ENCODE measurements at places on chromosomes 11 and 22.

DNA sequence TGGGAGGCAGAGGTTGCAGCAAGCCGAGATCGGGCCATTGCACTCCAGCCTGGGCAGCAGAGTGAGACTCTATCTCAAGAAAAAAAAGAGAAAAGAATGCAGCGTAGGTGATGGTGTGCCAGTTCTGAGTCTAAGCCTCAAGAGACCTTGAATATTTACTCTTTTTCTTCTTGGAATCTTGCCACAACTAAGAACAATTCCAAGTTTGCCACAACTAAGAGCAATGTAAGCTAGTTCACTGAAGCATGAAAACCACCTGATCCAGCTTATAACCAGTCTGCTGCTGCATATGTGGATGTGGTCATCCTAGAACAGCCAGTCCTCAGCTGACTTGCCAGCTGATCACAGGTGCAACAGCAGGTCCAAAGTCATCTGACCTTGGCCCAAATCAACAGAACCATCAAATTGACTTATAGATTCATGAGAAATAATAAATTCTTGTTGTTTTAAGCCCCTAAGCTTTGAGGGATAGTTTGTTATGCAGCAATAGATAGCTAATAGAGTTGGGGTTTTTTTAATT lies 25.4 kb upstream of the SEZ6L start:
- no peak for DNase-seq

GRCh38 chr11:116517584-116517983 lies 255.2 kb downstream of the BUD13 start:
- DNase-seq, result no peak

GRCh38 chr22:42926104-42926503 lies 69.0 kb upstream of the ARFGAP3 start:
- no peak for DNase-seq

DNA sequence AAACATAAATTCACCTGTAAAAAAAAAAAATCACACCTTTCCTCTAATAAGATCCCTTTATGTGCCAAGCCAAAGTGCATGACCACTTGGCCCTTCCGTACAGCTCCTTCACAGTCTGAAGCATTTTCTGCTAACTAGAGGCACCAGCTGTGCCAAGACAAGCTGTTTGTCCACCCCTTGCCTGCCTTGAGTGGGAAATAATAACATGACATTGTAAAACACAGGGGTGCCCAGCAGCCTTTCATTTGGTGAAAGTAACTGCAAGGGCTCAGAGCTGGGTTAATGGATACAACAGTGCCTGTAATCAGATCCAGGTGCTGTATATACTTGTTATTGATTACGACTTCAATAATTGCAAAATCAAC lies 59.2 kb downstream of the DDIAS start:
- no peak for DNase-seq

GRCh38 chr11:132913295-132913694 lies 619.0 kb downstream of the OPCML start:
- no peak for DNase-seq

- DNase-seq, result no peak
Measured at GRCh38 chr11:2270322-2271076, at the start of gene ASCL2. Gene ASCL2 (minus strand): TSS chr11:2270588. CDS start chr11:2270332, 256 bp downstream.

- DNase-seq, result no peak
Measured at GRCh38 chr11:67366546-67366945, 6.9 kb downstream of the CLCF1 start.

GRCh38 chr22:23539135-23539838 lies 40.8 kb downstream of the IGLL1 start:
- peak; percentile 85 for DNase-seq

- DNase-seq, result no peak
Measured at GRCh38 chr11:95325777-95326258, 94.8 kb upstream of the SESN3 start.

GRCh38 chr22:45968003-45968650 lies 8.8 kb downstream of the WNT7B start:
- DNase-seq, result no peak

- no peak for DNase-seq
Measured at GRCh38 chr11:132988411-132988810, 543.9 kb downstream of the OPCML start.

GRCh38 chr11:94770563-94771120 lies 2.5 kb downstream of the AMOTL1 start:
- no peak for DNase-seq

DNA sequence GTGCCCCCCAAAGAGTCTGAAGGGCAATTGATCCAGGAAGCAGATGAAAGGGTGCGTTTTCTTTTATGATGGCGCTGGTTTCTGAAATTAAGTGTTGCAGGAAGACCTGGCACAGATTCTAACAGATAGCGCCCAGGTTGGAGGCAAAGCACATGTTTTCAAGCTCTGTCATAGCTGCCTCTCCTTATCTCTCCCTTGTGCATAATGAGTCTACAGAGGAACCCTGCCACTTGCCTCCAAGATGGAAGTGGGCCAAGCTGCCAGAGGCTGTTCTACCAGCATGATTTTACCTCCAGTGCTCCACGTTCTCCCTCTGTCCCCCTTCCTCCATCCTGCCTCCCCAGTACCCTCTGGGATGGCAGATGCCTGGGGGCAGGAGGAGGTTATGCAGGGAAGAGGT lies 30.0 kb upstream of the TLCD5 start:
- DNase-seq, result peak; percentile 84

GRCh38 chr11:71437879-71438278 lies 10.3 kb downstream of the DHCR7 start:
- DNase-seq, result no peak

GRCh38 chr11:18449251-18449650 lies 6.4 kb upstream of the LDHAL6A start:
- no peak for DNase-seq

DNA sequence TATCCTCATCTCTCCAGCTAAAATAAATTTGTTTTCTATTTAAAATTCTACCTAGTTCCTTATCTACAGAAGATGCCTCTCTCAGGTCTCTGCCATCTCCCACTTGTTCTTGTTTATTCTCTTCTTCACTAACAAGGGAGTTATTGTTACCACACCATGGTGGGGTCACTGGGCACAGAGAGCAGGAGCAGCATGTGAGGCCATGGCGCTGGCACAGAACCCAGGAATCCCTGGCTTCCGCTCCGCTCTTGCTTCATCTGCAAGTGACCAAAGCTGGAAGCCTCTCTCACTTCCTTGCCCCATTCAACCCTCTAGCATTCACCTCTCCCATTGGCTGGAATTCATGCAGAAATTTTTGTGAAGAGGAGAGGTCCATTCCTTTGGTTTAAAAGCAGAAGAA lies 190.7 kb upstream of the NCAM1 start:
- DNase-seq, result no peak

- DNase-seq, result no peak
Measured at GRCh38 chr11:72890881-72891280, 76.7 kb downstream of the ATG16L2 start.

DNA sequence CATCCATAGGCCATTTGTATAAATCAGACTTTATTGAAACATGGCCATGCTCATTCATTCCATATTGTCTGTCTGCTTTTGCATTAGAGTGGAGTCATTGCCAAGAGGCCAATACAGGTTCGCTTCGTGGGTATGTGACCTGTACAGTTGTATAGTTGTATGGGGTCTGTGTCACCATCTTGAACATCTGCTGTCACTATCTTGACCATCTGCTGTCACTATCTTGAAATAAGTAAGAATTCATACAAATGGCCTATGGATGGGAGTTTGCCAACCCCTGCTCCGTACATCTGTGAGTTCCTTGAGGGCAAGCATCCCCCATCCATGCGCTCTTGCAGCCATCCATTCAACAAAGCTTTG lies 44.4 kb upstream of the ANO1 start:
- no peak for DNase-seq

DNA sequence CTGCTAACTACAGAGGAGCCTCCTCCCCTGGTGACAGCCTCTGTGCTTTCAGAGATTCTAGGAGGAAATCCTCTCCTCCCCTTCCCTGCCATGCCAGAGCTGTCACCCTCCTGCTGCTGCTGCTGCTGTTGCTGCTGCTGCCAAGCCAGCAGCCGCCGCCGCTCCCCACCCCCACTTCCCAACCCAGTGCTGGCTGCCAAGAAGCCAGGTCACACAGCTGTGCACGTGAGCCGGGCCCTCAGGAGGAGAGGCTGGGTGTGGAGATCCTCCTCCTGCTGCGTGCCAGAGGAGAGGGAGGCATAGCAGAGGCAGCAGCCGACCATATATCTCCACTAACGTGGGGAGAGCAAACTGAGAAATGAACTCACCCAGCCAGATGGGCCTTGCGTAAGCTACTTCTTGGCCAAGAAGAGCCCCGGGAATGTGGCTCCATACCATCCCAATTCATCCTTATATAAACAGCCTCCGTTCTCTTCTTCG lies 12.4 kb downstream of the CRY2 start:
- no peak for DNase-seq

DNA sequence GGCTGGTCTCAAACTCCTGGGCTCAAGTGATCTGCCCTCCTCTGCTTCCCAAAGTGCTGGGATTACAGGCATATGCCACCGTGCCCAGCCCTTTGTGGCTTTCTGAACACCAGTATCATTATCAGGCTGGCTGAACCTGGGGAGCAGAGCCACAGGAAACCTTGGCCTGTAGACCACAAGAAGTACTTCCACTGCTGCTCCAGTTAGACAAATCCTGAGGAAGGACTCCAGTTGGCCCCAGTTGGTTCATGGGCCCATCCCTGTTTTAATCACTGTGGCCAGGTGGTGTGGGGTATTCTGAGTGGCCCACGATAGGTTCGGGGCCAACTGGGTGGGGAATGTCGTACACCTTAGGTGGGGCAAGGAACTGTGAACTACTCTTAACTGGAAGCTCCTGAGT lies 5.5 kb upstream of the DUSP18 start:
- no peak for DNase-seq

DNA sequence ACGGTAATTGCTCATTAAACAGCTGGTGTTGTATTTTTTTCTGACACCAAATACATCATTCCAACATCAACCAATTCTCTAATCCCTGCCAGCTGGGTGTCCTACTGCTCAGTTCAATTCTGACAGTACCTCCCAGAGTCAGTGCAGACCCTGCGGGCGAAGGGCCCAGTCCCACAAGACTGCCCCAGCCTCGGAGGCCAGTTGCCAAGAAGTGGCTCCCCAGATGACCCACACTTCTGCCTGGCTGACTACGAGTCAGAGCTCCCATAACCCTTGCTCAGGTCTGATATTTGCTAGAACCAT lies 147.2 kb downstream of the CTTN start:
- DNase-seq, result no peak

- no peak for DNase-seq
Measured at GRCh38 chr22:48707763-48708557, 1119.7 kb downstream of the BRD1 start.

DNA sequence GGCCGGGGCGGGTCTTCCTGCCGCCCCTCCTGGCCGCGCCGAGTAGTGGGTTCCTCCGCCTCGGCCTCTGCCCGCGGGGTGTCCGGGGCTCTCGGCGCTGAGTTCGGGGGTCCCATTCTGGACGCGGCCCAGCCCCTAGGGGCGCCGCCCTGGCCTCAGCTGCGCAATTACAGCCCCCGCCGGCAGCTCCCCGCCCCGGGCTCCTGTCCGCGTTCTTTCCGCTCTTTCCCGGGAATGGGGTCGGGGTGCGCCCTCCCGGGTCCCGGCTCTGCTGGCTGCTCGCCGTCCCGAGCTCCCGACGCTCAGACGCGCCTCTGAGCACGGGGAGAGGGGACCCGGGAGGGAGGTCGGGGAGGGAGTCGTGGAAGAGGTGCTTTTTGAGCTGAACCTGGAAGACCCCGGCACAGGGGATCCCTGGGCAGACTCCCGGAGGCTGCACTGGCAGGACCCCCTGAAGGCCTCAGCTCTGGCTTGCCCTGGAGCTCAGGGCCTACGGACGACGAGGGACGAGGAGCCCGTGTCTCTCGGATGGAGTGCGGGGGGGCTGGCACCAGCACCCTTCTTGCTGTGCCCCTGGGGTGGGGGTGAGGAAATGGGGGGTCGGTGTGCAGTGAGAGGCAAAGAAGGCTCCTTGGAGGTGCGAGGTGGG lies 558 bp downstream of the TSPAN4 start:
- no peak for DNase-seq

- DNase-seq, result no peak
Measured at GRCh38 chr11:120233207-120233803, 6.6 kb upstream of the POU2F3 start.

- no peak for DNase-seq
Measured at GRCh38 chr11:13718394-13718793, 49.9 kb downstream of the FAR1 start.

- DNase-seq, result no peak
Measured at GRCh38 chr11:110522471-110522870, 92.7 kb downstream of the FDX1 start.

- DNase-seq, result no peak
Measured at GRCh38 chr11:2153581-2154194, 7.3 kb downstream of the INS start.

GRCh38 chr11:17743026-17743807 lies 8.6 kb downstream of the KCNC1 start:
- DNase-seq, result no peak

DNA sequence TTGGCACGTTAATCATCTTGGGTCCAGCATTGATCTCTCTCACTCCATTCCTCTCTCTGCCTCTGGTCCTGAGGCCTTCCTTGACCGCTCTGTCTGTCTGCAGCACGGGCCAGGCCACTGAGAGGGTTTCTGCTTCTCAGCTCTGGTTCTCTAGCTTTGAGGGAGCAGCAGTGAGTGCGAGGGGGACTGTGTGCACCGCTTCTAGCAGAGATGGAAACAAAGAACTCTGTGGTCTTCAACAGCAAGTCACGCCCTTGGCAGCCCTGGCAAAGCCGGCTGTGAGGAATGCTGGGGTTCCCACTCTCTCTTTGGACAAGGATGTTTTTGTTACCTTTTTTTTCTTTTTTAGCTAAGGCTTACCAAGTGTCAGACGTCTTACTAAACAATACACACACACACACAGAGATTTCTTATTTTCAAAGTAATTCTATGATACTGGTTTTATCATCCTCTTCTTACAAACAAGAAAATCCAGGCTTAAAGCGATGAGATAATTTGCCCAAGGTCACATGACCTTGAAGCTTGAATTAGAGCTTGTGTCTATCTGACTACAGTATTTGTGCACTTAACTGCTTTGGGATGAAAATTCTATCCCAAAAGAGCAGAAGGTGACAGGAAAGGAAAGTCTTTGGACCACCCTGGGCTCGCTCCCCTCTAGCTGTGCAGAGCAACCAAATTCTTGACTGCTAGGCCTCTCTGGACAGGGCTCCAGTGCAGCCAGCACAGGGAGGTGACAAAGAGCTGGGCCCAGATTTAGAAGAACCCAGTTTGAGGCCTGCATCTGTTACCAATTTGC lies 293.2 kb downstream of the NTM start:
- no peak for DNase-seq

Measured in LoVo (cell line).